ENCODE measurements at places on chromosomes 11 and 22. TPM values are rescaled to one million over a fixed set of nuclear protein-coding genes. Genes with fewer than 3 reads are reported as not detected.
A peak's percentile ranks its signal among the peaks of the same experiment; 100 is the strongest.

- DNase-seq: no peak
Observed at GRCh38 chr22:27075028-27075678, 417.8 kb downstream of the MIAT start.

GRCh38 chr11:6204706-6205105 lies 651 bp upstream of the C11orf42 start:
- no peak for DNase-seq

- DNase-seq: peak; percentile 59
Observed at GRCh38 chr11:102111011-102111786, 952 bp downstream of the YAP1 start.

GRCh38 chr22:27531782-27532530 lies 269.6 kb downstream of the MN1 start:
- no peak for DNase-seq

DNA sequence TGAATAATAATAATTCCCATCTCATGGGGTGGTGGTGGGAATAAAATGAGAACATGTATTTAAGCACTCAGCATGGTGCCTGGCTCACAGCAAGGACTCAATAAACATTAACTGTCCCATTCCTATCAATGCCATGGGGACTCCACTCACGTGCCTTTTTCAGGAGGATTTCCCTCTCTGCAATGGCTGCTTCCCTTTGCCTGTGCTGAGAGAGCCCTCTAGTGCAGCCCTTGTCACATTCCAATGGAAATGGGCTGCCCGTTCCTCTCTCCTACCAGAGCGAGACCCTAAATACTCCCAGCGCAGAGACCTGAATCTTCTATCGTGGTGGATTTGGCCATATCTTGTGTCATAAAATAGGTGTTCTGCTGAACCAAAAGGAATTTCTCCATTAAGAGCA lies 621.5 kb upstream of the B3GAT1 start:
- peak; percentile 13 for DNase-seq

DNA sequence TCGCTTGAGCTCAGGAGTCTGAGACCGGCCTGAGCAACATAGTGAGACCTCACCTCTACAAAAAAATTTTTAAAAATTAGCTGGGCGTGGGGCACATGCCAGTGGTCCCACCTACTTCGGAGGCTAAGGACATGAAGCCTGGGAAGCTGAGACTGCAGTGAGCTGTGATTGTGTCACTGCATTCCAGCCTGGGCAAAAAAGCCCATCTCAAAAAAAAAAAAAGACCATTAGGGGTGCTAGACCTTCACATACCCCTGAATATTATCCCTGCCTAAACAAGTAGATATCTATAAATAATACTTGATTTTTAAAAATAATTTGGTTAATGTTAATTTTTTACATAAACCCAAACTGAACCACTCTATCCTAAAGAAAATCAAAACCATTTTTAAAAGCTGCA lies 24.2 kb downstream of the NUP98 start:
- no peak for DNase-seq

- no peak for DNase-seq
Observed at GRCh38 chr11:95697614-95698408, 91.8 kb downstream of the FAM76B start.

DNA sequence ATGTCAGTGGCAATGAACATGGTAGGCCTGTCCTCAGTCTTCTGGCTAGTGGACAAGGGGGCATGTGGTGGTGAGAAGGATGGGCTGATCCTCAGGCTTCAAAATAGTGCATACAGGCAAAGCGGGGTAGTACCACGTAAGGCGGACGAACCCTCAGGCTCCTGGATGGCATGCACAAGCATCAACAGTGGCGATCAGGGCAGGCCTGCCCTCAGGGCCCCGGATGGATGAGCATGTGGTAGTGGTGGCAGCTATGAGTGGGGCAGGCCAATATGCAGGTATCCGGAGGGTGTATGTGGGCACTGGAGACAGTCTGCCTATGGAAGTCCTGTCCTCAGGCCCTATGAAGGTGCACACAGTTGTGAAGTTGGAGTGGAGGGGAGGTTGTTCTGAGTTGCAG lies 163.8 kb downstream of the GUCY1A2 start:
- no peak for DNase-seq

CBX7 gene
- polyA plus RNA-seq: 154 TPM

DYNC2H1 gene
- polyA plus RNA-seq: 12.8 TPM

DNA sequence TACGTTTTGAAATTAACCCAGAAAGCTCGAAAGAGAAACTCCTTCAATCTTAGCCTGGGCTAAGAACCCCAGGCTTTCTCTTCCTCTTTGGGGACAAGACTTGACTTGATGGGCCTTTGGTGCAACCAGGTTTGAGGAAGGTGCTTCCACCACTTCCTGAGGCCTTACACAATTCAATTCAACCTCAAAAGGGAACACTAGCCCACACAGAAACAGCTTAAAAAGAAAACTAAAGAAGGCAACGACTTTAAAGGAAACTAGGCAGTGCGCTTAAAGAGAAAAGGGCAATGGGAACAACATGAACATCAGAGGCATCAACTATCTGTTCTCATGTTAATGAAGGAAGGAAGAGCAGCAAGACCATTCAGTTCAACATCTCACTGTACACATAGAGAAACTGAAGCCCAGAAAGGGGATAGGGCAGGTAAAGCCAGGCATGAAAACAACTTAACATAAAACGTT lies 24.8 kb downstream of the PAK1 start:
- DNase-seq: no peak

CASP5 gene
- polyA plus RNA-seq: 0.32 TPM

IGLL1 gene
- polyA plus RNA-seq: not detected

DNA sequence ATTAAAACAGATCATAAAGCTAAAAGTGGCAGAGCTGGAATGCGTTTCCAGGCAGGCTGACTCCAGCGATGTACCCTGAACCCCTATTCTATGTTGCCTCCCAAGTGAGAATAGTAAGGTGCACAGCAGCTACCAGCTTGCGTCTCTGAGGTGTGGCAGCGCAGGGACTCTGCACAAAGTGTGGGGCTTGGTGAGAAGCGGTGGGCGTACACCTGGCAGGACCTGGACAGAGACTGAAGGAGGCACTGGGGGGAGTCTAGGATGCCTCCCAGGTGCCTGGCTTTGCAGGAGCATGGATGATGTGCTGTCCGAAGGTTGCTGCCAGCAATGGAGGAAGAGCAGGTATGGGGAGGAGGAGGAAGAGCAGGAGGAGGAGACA lies 42.9 kb downstream of the AMPD3 start:
- DNase-seq: no peak

- DNase-seq: no peak
Observed at GRCh38 chr22:17257121-17258001, 38.1 kb upstream of the ADA2 start.

DNA sequence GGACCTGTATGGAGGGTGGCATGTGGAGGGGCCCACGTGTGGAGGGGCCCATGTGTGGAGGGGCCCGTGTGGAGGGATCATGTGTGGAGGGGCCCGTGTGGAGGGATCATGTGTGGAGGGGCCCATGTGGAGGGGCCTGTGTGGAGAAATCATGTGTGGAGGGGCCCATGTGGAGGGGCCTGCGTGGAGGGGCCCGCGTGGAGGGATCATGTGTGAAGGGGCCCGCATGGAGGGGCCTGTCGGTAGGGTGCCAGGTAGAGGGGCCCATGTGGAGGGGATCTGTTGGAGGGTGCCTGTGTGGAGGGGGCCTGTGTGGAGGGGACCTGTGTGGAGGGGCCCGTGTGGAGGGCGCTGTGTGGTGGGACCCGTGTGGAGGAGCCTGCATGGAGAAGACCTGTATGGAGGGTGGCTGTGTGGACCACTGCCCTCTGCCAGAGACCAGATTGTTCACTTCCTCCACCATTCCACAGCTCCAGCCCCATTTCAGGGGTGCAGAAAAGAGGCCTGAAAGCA lies 47.0 kb downstream of the IGLL5 start:
- no peak for DNase-seq

MAPK8IP1 gene
- polyA plus RNA-seq: 11.0 TPM

DNA sequence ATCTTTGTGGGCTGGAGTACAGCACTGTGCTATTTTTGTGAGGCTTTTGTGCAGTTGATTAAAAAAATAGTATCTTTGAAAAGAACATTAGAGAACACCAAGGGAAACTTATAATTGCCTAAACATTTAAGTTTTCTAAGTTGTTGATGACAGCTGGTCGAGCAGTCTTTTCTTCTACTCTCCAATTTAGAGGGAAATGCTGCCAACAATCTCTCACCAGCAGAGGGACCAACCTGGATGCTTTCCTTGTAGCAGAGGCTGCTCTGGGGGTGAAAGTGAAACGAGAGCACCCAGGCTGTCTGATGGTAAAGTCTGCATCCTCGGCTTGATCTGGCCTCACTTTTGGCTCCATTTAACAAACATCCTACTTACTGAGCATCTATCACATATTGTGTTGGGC lies 1286.5 kb upstream of the TENM4 start:
- no peak for DNase-seq

- DNase-seq: no peak
Observed at GRCh38 chr11:76075716-76076115, 130.6 kb downstream of the WNT11 start.

NRXN2 gene
- 30.5 TPM for polyA plus RNA-seq

GSTT2B gene
- 30.4 TPM for polyA plus RNA-seq

DNA sequence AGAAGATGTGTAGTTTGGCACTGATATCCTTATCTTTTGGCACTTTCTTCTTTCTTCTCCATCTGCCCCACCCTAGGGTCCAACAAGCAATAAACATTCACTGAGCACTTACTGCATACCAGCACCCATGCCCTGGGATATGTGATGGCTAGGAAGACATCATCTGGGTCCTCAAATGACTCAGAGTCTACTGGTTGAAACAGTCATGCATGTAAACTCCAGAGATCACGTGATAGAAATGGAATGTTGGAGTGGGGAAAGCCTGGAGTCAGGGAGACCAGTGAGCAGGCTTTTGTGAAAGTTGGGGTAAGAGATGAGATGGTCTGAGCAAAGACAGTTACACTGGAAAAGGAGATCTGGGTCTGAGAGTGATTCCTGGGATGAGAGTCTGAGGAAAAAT lies 724.9 kb upstream of the TENM4 start:
- DNase-seq: no peak

JHY gene
- polyA plus RNA-seq: 2.3 TPM
